GM23338 (cell line): ENCODE measurements at places on chromosomes 5 and 9.
A peak's percentile ranks its signal among the peaks of the same experiment; 100 is the strongest.

DNA sequence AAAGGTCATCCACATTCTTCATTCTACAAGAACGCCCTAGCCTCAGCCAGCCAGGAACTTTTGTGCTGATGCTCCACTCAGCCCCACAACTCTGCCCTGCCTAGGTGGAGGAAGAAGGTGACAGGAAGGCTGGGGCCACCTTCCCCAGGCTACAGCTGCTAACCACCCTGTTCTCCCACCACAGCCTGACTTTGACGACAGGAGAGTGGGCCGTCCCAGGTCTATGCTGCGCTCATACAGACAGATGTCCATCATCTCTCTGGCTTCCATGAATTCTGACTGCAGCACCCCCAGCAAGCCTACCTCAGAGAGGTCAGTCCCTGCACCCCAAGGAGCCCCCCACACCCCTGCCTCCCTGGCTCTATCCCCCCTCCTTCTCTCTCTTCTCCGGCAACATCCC is 28.2 kb upstream of the FOXI1 start:
- no peak overlapping the region for H3K27ac ChIP-seq
- no peaks in the 10 kb centered on the region for H3K4me1 ChIP-seq

DNA sequence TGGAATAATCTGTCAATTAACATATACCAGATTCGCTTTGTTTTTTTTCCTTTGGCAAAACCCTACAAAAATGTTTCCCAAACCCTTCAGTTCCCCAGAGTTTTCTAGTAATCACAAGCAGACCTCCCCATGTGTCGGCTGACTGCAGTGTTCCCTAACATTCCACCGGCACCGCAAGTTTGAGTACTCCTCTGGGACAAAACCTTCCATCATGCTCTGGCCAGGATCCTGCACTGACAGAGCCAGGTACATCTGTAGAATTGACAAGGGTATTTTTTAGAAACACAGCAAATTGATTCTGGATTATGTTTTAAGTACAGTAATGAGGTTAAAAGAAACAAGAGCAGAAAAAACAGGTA is 174.7 kb downstream of the GAS1 start:
- H3K27ac ChIP-seq: no peak overlapping the region
- no peak overlapping the region for H3K4me3 ChIP-seq
- DNase-seq: no peak

- DNase-seq: no peak
- H3K4me3 ChIP-seq: no peak overlapping the region
These were observed 60.8 kb downstream of the MTMR12 start for GRCh38 chr5:32251871-32252458.

GRCh38 chr9:108049671-108050494 is 560.3 kb upstream of the KLF4 start:
- H3K36me3 ChIP-seq: no peaks in the 10 kb centered on the region
- no peak for DNase-seq
- no peak overlapping the region for H3K27ac ChIP-seq
- no peak overlapping the region for H3K4me3 ChIP-seq

DNA sequence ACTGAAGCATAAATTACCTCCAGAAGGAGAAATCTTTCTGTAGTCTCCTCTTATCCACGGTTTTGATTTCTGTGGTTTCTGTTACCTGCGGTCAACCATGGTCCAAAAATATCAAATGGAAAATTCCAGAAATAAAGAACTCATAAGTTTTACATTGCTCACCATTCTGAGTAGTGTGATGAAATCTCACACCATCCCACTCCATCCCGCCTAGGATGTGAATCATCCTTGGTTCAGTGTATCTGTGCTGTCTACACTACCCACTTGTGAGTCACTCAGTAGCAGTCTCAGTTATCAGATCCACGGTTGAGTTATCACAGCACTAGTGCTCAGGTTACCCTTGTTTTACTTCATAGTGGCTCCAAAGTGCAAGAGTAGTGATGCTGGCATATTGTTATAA is 371.2 kb downstream of the NFIB start:
- H3K4me1 ChIP-seq: 0 out of 2 replicates have a peak, but pooled peaks cover 5% of the 10 kb centered on the region
- H3K27me3 ChIP-seq: no peaks in the 10 kb centered on the region
- no peaks in the 10 kb centered on the region for H3K36me3 ChIP-seq
- H3K4me3 ChIP-seq: no peak overlapping the region
- H3K27ac ChIP-seq: no peak overlapping the region

- peak; percentile 72 for DNase-seq
- no peaks in the 10 kb centered on the region for H3K27me3 ChIP-seq
- H3K4me1 ChIP-seq: no peaks in the 10 kb centered on the region; the same call in 1 of the 2 replicates
- no peak overlapping the region for H3K4me3 ChIP-seq
These were observed 35.9 kb downstream of the ASS1 start for GRCh38 chr9:130480673-130481072.

DNA sequence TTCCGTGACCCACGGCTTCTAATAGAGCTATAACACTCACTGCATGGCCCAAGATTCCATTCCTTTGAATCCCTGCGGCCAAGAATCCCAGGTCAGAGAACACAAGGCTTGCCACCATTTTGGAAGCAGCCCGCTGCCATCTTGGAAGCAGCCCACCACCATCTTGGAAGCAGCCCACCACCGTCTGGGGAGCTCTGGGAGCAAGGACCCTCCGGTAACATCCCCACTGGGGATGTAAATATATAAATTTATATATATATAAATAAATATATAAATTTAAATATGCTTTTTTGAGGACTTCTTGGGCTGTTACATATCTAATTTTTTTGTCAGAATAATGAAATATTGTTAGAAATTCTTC is 122.4 kb downstream of the FAM170A start:
- no peak for DNase-seq
- H3K4me3 ChIP-seq: no peak overlapping the region
- peaks cover 3% of the 10 kb centered on the region; the same call in 1 of the 2 replicates for H3K4me1 ChIP-seq
- no peak overlapping the region for H3K27ac ChIP-seq
- H3K36me3 ChIP-seq: no peaks in the 10 kb centered on the region

GRCh38 chr5:77449277-77449676 is 42.8 kb downstream of the WDR41 start:
- no peaks in the 10 kb centered on the region for H3K4me1 ChIP-seq
- no peak for DNase-seq
- H3K27ac ChIP-seq: no peak overlapping the region
- H3K36me3 ChIP-seq: peaks cover 10% of the 10 kb centered on the region; the same call in 1 of the 2 replicates
- no peak overlapping the region for H3K4me3 ChIP-seq
- no peaks in the 10 kb centered on the region for H3K27me3 ChIP-seq

DNA sequence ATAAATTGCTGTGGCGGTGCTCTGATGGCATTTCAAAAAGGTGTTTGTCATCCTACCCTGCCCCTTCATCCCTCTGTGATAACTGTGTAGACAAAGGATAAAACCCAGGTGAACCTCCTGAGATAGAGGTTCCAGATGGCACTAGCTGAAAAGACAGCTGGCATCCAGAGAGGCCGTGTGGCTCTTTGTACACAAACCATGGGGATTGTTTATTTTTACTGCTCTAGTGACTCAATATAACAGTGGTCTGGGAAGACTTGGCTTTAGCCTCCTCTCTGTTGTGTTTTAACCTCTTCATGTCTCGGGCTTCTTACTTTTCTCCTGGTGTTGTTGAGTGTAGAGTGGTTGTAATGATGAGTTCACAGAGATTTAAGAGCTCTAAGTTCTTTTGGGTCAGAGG is 48.8 kb downstream of the SH3GL2 start:
- H3K4me1 ChIP-seq: peaks cover 5% of the 10 kb centered on the region
- no peak overlapping the region for H3K4me3 ChIP-seq
- no peak for DNase-seq
- no peak overlapping the region for H3K27ac ChIP-seq

- H3K27ac ChIP-seq: no peak overlapping the region
- H3K36me3 ChIP-seq: no peaks in the 10 kb centered on the region
- no peak overlapping the region for H3K4me3 ChIP-seq
These were observed 51.1 kb upstream of the ORM1 start for GRCh38 chr9:114271556-114272510.
